ENCODE measurements at places on chromosomes 7 and 10.

DNA sequence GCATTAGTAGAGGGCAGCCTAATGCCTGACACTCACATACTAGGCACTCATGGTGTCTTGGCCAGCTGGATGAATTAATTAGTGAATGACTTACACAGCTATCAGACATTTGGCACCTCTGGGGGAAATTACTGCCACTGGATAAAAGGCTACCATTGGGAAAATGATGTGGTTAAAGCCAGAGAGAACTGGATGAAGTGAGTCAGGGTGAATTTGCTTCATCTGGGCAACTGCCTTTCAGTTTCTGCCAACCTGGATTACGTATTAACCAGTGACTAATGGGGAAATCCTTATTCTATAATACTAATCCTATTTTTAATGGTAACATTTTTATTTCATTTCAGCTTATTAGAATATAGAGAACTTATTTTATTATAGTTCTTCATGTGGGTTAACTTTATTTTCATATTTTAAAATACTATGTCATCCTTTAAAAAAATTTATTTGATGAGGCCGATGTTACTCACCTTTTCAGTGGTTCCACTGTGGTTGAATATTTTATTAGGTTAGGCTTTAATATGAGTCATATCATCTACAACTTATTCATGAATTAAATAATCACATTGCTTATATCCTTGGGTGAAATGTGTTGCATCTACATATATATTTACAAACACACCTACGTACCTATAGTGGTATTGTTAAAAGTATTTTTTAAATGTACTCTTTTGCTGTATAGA lies 85.6 kb upstream of the CAPZA2 start:
- no peak for DNase-seq

GRCh38 chr7:12493407-12493806 lies 77.1 kb upstream of the SCIN start:
- DNase-seq, result peak; percentile 47

DNA sequence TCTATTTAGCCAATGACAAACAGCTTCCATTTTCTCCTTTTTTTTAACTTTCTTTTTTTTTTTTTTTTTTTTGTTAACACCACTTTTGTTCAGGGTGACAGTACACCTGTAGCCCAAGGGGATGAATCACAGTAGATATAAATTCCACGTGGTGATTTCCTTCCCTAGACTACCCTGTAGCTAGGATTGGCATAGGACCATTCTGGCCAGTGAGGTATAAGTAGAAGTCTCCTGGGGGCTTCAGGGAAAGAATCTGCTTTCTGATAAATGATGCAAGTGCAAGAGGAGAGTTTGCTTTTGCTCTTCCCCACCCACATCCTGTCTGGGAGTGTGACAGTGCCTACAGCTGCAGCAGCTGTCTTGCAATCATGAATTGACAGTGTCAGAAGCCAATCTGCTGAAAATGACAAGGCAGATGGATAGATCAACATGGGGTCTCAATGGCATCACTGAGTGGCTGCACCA lies 63.2 kb upstream of the TOMM7 start:
- DNase-seq, result no peak

GRCh38 chr7:15684871-15685270 lies 1.6 kb downstream of the MEOX2 start:
- DNase-seq, result no peak

- no peak for DNase-seq
Observed at GRCh38 chr10:131210181-131210580, 101.3 kb downstream of the TCERG1L start.

DNA sequence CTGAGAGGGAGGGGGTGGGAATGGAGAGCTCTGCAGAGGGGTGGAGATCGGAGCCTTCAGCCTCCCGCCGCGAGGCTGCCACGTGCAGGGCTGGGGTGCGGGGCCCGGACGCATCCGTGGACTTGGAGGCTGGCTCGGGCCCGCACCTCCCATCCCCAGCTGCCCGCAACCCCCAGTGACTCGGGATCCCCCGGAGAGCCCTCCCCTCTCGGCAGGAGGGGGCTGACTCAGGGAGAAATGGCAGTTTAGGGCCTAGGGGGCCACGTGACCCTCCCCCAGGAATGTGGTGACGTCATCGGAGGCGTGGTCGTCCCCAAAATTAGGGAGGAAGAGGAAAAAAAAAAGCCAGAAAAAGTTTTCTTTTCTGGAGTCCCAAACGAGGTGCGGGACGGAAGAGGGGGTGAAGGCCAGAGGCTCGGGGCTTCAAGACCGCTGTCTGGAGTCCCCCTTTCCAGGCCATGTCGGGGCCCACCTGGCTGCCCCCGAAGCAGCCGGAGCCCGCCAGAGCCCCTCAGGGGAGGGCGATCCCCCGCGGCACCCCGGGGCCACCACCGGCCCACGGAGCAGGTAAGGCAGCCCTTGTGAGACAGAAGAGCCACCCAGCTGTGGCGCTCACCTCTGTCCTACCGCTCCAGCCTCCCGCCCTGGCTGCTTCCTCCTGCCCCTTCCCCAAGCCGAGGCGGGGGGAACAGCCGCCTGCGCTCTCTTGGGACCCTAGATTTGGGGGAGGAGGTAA lies at the start of gene TRIP6:
Gene TRIP6, plus strand, starts transcription at position 348 of the 736 bp plus-strand sequence. Its CDS starts 111 bp downstream, at position 459.
- DNase-seq, result no peak

- no peak for DNase-seq
Observed at GRCh38 chr7:95471071-95471470, 14.7 kb upstream of the ASB4 start.

- DNase-seq, result no peak
Observed at GRCh38 chr7:45893374-45893995, 5.2 kb downstream of the IGFBP1 start.

DNA sequence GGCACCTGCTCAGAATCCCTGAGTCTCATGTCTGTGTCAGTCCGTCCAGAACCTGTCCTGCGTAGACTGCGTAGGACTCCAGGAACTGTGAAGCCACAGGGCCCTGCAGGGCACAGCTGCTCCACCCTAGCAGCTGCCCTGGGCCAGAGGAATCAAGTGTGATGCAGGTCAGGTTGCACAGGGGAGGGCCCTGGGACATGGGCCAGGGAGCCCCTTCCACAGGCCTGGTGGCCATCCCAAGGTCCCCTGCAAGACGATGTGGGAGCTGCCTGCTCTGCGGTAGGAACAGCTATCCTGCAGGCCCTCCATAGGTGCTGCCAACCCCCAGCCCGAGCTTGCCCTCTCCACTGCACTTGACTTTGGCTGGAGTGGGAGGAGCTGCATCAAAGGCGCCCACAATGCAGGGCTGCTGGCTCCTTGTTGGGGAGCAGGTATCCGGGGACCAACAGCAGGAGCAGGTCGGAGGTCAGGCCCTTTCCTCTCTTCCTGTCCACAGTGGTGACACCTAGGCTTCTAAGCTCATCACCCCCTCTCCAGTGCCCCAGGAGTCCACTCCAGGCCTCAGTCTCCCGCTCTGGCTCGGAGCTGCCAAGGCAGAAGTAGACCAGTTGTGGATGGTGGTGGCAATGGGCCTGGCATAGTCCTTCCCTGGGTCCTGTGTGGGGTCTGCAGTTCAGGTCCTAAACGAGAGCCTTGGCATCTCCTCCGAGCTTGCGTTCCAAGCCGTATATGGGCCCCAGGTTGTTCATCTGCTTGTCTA lies 149.1 kb downstream of the MAPK8 start:
- no peak for DNase-seq

DNA sequence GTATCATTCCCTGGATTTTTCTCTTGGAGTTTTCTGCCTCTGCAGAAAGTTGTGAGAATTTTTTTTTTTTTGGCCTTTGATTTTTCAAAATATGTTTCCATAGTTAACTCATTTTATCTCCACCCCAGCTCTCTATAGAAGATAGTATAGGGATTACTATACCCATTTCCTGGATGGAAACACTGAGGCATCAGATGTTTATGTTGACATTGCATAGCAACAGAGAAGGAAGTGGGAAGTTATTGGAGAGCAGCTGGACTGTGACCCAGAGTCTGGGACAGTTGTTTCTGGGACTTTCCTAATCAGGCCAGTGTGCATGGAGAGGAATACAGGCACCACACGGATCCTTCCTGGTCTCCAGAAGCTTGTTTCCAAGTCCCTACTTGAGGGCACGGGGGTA lies 158.0 kb downstream of the CDH23 start:
- DNase-seq, result no peak

GRCh38 chr10:3785851-3786271 lies 852 bp upstream of the KLF6 start:
- no peak for DNase-seq

DNA sequence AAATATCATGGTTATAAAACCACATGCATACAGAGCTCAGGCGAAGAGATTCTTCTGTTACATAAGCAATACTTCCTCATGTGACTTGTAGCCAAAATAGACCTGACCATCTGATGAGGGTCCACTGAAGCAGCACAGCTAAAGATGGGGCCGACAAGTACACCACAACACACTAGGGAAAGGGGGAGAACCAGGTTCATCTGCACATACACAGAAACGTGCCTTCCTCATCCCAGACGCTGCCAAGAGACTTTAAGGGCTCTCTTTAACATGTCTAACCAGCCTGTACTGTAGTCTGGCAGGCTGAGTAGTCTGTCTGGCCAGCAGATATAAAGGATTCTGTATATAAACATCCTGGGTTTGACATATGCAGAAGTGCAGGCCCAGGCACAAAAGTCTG lies 30.3 kb downstream of the ERCC6 start:
- DNase-seq, result no peak

DNA sequence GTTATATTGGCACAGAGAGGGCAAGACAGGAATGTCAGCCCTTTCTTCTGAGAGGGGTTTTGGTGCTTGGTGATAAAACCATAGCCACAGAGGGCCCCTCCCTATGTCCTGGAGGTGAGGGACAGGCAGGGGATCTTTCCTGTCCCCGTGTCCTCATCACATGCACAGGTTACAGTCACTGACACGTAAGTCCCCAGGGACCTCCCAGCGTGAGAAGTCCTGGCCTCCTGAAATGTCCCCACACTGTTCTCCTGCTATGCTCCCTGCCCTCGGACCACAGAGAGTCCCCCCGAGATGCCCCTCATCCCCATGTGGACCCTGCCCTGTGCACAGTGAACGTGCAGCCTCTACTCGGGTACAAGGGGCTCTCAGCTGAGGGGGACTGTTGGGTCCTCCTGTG lies 260.4 kb downstream of the ZMYND11 start:
- DNase-seq, result no peak

DNA sequence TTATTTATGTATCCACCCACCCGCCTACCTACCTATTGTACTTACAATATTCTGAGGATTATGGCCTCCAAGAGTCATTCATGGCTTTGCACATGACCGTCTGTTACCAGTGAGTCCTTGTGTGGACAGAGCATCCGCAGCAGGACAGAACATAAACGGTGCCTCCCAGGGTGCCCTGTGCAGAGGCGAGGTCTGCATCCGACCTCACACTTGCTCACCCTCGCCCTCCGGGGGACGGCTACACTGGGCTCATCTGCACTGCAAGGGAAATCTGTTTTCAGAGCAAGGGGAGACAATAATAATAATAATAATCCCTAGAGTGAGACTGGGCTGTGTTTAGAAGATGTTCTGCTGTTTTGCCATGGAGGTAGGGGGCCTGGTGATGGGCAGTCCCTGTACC lies 29.8 kb downstream of the PFKP start:
- DNase-seq, result no peak

GRCh38 chr7:144827621-144828020 lies 8.2 kb downstream of the TPK1 start:
- DNase-seq, result no peak

- DNase-seq, result no peak
Observed at GRCh38 chr7:93739424-93739823, 151.1 kb downstream of the TFPI2 start.

DNA sequence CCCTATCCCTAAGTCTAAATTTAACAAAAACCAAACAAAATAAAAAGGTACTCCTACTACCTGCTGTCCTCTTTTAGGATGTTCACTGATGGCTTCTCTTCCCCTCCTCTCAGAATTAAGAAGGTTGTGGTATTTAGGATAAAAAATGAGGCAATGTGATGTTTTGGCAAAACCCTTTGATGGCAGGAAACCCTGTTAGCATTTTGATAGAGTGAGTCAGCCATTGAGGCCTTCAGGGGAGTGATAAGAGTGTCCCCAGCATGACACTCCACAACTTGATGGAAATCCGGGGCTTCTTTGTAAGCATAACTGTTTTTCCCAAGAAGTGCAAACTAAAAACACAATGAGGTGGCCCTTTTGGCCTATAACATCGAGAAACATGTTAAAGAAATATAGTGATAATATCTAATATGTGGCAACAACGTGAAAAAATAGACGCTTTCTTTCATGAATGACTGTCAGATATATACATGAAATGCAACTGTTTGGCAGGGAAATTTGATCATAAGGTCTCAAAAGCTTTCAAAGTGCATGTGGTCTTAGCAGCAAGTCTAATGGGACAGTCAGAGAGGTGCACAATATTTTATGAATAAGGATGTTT lies 55.0 kb downstream of the PRTFDC1 start:
- no peak for DNase-seq

DNA sequence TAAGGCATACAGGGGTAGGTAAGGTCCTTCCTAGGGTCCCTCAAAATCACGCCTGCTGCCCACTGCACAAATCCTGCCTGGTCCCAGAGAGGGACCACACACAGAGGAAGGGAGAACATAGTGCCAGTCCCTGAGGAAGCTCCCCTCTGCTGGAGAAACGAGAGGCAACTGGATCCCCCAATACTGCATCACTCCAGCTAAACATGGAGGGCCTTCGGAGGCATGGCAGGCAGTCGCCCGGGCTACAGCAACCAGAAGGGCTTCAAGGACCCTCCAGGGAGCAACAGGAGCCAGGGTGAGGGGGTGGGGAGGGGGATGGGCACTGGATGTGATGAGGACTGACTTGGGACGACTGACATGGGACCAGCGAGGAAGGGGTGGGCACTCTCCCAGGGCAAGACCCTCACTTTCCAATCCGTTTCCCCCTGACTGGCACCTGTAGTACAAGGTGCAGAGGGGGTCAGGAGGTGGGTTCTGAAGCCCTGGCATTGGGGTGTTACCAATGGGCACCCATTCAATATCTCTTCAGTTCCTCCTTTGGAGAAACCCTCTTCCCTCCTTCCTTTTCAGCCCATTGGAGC lies 21.7 kb downstream of the DDIT4 start:
- no peak for DNase-seq

GRCh38 chr10:110337906-110338305 lies 33.2 kb upstream of the SMNDC1 start:
- DNase-seq, result no peak

- no peak for DNase-seq
Observed at GRCh38 chr7:51764976-51765375, 448.4 kb upstream of the COBL start.

DNA sequence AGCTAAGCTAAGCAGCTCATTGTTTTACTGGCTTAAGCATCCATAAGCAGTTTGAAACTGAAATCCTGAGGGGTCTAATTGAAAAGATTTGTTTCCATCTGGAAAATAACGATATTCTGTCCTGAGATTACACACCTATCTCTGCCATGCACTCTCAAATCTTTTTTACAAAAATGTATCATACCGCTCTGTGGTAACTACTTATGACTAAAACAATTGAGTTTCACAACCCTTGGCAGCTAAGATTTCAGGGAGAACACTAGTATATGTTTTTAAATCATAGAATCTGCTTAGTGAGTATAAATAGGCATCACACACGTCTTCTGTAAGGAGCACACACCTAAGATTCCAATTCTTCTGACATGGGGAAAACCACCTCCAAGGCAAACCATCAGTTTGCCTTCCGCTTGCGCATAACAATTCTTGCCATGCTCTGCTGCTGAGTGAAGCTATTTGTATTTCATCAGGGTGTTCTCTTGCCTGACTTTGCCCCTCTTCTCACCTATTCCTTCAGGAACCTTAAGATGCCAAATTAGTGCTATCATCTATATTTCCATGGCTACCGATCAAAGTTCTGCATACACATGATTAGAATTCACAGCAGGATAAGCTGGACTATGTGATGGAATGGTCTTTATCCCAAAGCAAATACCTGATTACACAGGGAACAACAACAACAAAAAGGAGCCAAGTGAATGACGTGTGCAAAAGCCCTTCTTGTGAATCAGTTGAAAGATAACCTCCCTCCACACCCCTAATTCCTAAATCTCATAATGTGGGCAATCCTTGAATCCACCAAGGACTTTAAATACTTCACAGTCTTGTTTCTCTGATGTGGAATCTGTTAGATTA lies 40.9 kb downstream of the PRPF18 start:
- no peak for DNase-seq

All from NCI-H524 treated with DMSO at 0.1 percent for 48 hours (cell line).